ENCODE measurements at places on chromosomes 12 and 14. TPM values are rescaled to one million over a fixed set of nuclear protein-coding genes. Genes with fewer than 3 reads are reported as not detected.

RALGAPA1 gene
- 64.9 TPM for total RNA-seq

SLC10A1 gene
- not detected for total RNA-seq

SELPLG gene
- 59.9 TPM for total RNA-seq

GZMH gene
- total RNA-seq: 7.5 TPM

KHNYN gene
- 61.4 TPM for total RNA-seq

LRTM2 gene
- not detected for total RNA-seq

DNA sequence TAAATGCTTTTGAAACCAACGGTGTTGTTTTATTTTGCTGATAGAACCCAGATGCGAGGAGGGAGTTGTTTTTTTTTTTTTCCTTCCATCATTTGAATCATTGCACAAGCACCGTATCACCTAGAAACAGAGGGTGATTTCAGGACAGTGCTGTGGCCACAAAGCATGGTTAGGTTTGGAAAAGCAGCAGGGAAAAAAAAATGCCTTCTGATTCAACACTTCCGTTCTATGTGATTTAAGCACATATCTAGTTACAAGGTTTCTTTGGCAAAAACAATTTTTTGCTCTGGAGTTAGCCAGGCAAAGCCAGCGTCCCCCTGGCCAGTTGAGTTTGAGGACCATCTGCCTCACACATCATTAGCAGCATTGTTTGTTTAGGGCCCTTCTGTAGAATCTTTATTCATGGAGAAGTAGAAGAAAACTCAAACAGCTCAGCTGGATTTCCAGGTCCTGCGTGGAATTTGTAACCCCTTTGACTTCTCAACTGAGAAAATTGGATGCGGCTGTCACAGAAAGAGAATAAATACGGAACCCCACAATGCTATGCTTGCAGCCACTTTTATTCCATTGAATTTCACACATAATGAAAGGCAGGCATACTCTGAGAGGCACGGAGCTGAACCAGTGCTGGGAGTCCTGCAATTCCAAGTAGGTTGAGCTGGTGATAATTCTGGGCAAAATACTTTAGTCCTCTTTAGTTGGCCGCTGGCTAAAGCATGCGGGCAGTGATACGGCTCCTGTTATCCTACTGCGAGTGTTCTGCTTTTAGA lies 17.0 kb upstream of the WNT5B start:
- no peaks in the 10 kb centered on the region for H3K36me3 ChIP-seq
- H3K4me1 ChIP-seq: peaks cover 16% of the 10 kb centered on the region
- no peaks in the 10 kb centered on the region for H3K27me3 ChIP-seq
- DNase-seq: no peak
- H3K27ac ChIP-seq: no peak overlapping the region

GRCh38 chr12:95642583-95642982 lies 91.3 kb upstream of the USP44 start:
- H3K4me1 ChIP-seq: peaks cover 7% of the 10 kb centered on the region
- no peaks in the 10 kb centered on the region for H3K27me3 ChIP-seq
- no peak overlapping the region for H3K27ac ChIP-seq
- H3K36me3 ChIP-seq: no peaks in the 10 kb centered on the region

GRCh38 chr14:104688505-104689108 lies 811 bp upstream of the INF2 start:
- H3K27ac ChIP-seq: peak overlapping the region; percentile 87
- DNase-seq: peak; percentile 75
- peaks cover 60% of the 10 kb centered on the region for H3K4me1 ChIP-seq
- no peaks in the 10 kb centered on the region for H3K27me3 ChIP-seq

DNA sequence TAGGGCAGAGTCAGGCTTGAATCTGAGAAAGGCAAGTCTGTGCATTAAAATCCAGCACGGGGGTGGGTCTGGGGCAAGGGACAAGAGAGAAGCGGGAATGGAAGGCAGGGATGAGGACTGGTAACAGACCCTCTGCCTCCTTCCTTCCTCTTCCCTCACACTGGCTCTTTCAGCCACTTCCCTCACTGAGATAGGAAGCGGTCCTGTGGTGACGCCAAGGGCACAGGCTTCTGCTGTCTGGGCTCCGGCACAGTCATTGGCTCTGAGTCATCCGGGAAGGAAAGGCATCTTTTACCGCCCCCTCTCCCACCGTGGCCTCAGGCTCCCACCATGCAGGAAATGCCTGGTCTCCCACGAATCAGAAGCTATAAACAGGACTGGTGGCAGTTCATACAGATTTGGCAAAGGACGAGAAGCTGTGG lies 70.2 kb downstream of the ETV6 start:
- H3K27me3 ChIP-seq: no peaks in the 10 kb centered on the region
- H3K27ac ChIP-seq: no peak overlapping the region
- no peaks in the 10 kb centered on the region for H3K36me3 ChIP-seq
- H3K4me1 ChIP-seq: peaks cover 52% of the 10 kb centered on the region
- no peak overlapping the region for H3K4me3 ChIP-seq
- DNase-seq: peak; percentile 79

GRCh38 chr14:93343797-93344196 lies 3.2 kb upstream of the COX8C start:
- H3K27me3 ChIP-seq: no peaks in the 10 kb centered on the region
- H3K4me1 ChIP-seq: no peaks in the 10 kb centered on the region
- H3K36me3 ChIP-seq: no peaks in the 10 kb centered on the region
- H3K4me3 ChIP-seq: no peak overlapping the region
- H3K27ac ChIP-seq: no peak overlapping the region

DNA sequence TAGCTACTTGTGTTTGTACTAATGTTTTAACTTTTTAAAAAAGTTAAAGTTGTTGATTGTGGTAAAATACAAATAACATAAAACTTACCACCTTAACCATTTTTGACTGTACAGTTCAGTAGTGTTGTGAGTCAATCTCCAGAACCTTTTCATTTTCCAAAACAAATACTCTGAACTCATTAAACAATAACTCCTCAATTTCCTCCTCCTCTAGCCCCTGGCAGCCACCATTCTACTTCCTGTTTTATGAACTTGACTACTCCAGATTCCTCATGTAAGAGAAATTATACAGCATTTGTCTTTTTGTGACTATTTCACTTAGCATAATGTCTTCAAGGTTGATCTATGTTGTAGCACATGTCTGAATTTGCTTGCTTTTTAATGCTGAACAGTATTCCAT lies 299.1 kb upstream of the AMIGO2 start:
- no peak overlapping the region for H3K4me3 ChIP-seq
- no peaks in the 10 kb centered on the region for H3K27me3 ChIP-seq
- no peak for DNase-seq
- no peaks in the 10 kb centered on the region for H3K36me3 ChIP-seq
- H3K4me1 ChIP-seq: peaks cover 21% of the 10 kb centered on the region

- H3K27ac ChIP-seq: no peak overlapping the region
- H3K4me3 ChIP-seq: no peak overlapping the region
- no peaks in the 10 kb centered on the region for H3K36me3 ChIP-seq
- H3K4me1 ChIP-seq: peaks cover 22% of the 10 kb centered on the region
Measured at GRCh38 chr14:100614803-100615202, 27.6 kb upstream of the BEGAIN start.

DNA sequence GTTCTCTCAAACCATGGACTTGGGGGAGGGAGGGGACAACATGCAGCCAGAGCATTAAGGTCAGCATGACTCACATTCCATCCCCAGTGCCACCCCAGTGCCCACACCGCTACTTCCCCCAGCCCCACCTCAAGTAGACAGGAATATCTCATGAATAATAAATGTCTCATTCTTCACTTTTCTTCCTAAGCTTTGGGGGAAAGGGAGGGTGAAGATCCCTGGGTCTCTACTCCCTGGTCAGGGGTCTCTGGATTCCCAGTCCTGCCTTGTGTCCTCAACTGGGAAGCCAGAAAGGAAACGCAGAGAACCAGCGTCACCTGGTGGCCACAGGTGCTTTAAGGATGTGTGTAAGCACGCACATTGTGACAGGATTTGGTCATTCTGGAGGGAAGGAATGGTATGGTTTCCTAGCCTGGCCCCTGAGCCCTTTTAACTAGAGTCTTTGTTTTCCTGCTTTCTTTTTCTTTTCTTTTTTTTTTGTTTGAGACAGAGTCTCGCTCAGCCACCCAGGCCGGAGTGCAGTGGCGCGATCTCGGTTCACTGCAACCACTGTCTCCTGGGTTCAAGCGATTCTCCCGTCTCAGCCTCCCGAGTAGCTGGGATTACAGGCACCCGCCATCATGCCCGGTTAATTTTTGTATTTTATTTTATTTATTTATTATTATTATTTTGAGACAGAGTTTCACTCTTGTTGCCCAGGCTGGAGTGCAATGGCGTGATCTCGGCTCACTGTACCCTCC lies 3.4 kb downstream of the GPR84 start:
- H3K27me3 ChIP-seq: no peaks in the 10 kb centered on the region
- H3K36me3 ChIP-seq: no peaks in the 10 kb centered on the region
- H3K4me3 ChIP-seq: no peak overlapping the region
- H3K27ac ChIP-seq: no peak overlapping the region
- peaks cover 30% of the 10 kb centered on the region for H3K4me1 ChIP-seq

DNA sequence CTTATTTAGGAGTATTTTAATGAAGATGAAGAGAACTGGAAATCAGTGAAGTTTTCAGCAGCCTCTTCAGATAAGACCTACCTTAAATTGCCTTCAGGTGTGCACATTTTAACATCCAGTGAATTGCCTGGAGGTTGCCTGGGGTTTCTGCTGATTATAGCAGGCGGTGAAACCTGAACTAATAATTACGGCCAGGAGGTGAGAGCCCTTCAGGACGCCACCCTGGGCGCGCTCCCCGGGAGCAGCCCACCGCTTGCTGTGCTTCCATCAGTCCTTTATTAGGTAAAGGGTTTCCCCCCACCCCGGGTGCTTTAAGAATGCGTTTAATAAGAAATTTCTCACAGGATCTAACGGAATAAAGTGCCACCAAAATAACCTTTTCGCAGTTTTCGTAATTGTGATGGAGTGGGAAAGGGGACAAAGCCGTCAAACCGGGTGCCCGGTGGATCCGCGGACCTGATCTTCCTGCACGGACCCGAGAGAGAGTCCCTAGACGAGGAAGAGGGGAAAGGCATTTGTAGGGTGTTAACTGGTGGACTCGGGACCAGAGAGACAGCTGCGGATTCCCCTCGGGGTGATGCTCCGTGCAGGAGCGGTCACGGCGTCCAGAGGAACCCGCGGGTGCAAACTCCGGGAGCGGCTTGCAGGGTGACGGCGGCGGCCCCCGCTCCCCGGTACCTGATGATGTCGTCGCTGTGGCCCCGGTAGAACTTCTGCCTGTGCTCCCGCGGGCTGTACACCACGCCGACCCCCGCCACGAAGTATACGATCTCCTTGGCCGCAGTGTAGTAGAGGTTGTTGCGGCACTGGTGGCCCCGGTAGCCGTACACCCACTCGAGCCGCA lies 902 bp downstream of the EML5 start:
- H3K27me3 ChIP-seq: no peaks in the 10 kb centered on the region
- H3K4me1 ChIP-seq: peaks cover 13% of the 10 kb centered on the region
- H3K36me3 ChIP-seq: no peaks in the 10 kb centered on the region
- peak overlapping the region; percentile 65 for H3K4me3 ChIP-seq

- H3K27ac ChIP-seq: peak overlapping the region; percentile 89
- H3K36me3 ChIP-seq: peaks cover 38% of the 10 kb centered on the region
- H3K4me1 ChIP-seq: peaks cover 84% of the 10 kb centered on the region
- peak overlapping the region; percentile 97 for H3K4me3 ChIP-seq
- H3K27me3 ChIP-seq: no peaks in the 10 kb centered on the region
- no peak for DNase-seq
Measured at GRCh38 chr12:122981036-122981471, 573 bp downstream of the ARL6IP4 start.

DNA sequence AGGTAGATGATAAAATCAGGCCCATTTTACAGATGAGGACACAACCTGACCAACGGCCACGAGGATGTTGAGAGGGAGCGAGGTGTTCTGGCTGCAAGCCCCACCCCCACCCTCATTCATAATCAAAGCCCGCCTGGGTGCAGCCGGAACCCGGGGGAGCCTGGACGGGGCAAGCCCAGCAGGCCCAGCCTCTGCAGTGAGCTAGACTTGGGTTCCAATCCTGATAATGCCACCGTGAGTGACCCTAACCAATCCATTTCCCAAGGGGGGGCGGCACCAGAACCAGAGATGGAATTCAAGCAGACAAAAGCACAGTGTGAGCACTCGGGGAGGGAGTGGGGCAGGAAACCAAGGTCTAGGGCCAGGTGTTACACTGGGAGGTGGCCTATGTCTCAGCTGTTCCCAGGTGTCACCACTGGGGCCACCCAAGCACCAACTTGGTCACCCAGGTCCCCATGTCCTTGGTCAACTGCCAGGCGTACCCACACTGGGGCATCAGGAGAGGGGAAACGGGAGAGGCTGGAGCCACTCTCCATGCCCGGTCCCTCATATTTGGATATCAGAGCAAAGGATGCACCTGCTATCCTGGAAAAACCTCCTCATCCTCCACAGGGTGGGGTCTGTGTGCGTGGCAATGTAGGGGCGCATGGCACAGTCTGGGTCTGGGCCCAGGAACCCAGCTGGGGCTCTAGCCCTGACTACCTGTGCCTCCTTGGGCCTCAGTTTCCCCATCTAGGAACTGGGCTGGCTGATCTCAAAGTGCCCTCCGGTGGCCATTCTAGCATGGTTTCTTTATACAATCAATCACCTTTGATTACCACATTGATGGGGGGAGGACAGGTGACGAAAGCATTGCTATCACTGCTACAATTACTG lies 58.4 kb downstream of the FAM222A start:
- peak; percentile 24 for DNase-seq
- no peaks in the 10 kb centered on the region for H3K36me3 ChIP-seq
- no peak overlapping the region for H3K4me3 ChIP-seq
- no peak overlapping the region for H3K27ac ChIP-seq

- no peaks in the 10 kb centered on the region for H3K36me3 ChIP-seq
- no peak overlapping the region for H3K27ac ChIP-seq
- no peak for DNase-seq
- no peaks in the 10 kb centered on the region for H3K4me1 ChIP-seq
- H3K4me3 ChIP-seq: no peak overlapping the region
- no peaks in the 10 kb centered on the region for H3K27me3 ChIP-seq
Measured at GRCh38 chr12:90368081-90368480, 586.9 kb downstream of the CCER1 start.

GRCh38 chr12:153080-153746 lies 60.7 kb downstream of the SLC6A12 start:
- no peak overlapping the region for H3K27ac ChIP-seq
- H3K27me3 ChIP-seq: peaks cover 3% of the 10 kb centered on the region
- peaks cover 5% of the 10 kb centered on the region for H3K4me1 ChIP-seq
- no peak overlapping the region for H3K4me3 ChIP-seq

GRCh38 chr12:6438345-6438744 lies 6.4 kb upstream of the CD27 start:
- no peak for DNase-seq
- H3K4me1 ChIP-seq: no peaks in the 10 kb centered on the region
- H3K27me3 ChIP-seq: no peaks in the 10 kb centered on the region
- H3K4me3 ChIP-seq: no peak overlapping the region

- peaks cover 23% of the 10 kb centered on the region for H3K4me1 ChIP-seq
- peaks cover 89% of the 10 kb centered on the region for H3K27me3 ChIP-seq
- peak overlapping the region; percentile 42 for H3K4me3 ChIP-seq
- no peaks in the 10 kb centered on the region for H3K36me3 ChIP-seq
Measured at GRCh38 chr14:74240794-74241651, 1.8 kb downstream of the VSX2 start.

DNA sequence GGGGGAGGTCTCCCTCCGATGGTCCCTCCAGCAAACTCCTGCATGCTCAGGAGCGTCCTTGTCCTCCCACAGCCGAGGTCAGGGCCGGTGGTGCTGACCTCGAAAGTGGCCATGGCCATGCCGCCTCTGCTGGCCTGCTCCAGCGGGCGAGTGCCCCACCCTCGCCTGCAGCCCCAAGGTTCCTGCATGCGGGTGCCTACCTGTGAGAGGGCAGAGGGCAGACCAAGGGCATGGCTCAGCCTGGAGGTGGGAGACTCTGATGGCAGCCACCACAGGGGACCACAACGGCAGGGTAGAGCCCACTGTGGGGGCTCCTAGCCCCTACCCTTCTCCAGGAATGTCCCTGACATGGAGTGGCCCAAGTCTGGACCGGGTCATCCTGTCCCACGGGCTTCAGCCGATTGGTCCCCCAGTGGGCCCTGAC lies 38.1 kb upstream of the PPP1R13B start:
- H3K4me3 ChIP-seq: no peak overlapping the region
- DNase-seq: no peak
- H3K27me3 ChIP-seq: no peaks in the 10 kb centered on the region
- H3K36me3 ChIP-seq: no peaks in the 10 kb centered on the region

Measured in lower lobe of right lung (tissue), 2 donors.